ENCODE measurements at places on chromosomes 2 and 18. TPM values are rescaled to one million over a fixed set of nuclear protein-coding genes. Genes with fewer than 3 reads are reported as not detected.

Gene SATB2
- total RNA-seq, result 7.3 TPM

Gene SERPINB3
- total RNA-seq, result under 0.01 TPM

Gene TOGARAM2
- not detected for total RNA-seq

Gene DSC3
- total RNA-seq, result 1.4 TPM

Gene PID1
- 34.7 TPM for total RNA-seq

All from epithelial cell of alveolus of lung (primary cell).